ENCODE measurements at places on chromosomes 7 and 10.

DNA sequence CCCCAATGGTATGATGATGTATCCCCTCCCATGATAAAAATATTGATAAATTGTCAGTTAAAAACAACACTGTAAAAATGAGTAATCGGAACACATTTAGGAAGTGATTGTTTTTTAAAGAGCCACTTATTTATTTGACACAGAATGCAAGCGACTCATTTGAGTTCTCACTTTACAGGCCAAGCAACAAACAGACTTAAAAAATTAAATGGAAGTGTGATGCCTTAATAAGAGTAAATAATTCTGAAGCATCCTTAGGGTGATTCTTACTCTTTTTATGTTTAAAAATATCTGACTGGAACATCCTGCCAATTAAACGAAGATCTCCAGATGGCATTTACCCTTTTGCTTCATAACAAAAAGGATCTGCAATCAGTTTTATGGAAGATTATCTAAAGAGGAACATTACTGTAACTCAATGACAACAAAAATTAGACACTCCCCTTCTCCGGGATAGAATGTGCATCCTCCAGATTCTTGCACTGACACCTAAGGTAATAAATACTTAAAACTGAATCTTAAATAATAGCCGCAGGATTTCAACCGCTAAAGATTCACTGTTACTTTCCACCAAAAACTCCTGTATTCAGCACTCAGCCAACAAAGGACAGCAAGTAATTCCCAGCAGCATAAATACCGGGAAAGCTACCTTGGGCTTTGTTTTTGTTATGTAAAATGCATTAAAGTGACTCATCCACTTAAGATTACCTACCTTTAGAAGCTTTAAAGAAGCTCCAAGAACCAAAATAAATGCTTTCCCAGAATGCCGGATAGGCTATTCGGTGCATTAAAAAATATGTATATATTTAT, 1.7 kb downstream of the CACNA2D1 start:
- DNase-seq = no peak

- DNase-seq = no peak
Observed at GRCh38 chr7:90708841-90709317, 112.8 kb downstream of the CDK14 start.

DNA sequence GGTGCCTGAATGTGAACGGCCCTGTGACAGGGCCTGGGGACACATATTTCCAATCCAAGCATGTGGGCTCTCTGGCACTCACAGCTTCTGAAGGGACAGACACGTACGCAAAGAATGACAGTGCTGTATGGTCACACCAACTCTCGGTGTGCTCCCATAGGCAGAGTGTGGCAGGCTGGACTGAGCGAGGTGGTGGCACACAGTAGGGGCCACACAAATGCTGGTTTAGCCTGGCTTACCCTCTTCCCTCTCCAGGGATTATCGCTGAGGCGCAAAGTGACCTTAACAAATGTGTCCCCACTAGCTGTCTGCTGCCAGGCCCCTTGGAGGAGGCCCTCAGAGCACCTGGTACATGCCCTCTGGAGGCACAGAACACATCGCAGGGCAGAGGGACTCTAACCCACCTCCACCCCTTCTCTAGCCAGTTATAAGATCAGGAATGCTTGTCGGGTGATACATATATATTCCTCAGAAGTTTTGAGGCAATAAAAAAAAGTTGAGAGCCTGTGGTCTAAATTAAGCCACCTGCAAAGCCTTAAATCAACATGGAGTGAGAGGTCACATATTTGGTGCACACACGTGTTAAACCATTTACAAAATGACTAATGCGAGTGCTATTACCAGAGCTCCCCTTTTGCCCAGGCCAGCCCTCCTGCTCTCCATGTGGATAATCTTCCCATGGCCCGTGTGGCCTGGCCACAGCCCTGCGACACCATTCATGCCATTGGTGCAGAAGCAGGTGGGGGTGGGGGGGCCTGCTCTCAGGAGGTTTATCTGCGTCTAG, 262.8 kb upstream of the GRB10 start:
- DNase-seq = peak; percentile 56

DNA sequence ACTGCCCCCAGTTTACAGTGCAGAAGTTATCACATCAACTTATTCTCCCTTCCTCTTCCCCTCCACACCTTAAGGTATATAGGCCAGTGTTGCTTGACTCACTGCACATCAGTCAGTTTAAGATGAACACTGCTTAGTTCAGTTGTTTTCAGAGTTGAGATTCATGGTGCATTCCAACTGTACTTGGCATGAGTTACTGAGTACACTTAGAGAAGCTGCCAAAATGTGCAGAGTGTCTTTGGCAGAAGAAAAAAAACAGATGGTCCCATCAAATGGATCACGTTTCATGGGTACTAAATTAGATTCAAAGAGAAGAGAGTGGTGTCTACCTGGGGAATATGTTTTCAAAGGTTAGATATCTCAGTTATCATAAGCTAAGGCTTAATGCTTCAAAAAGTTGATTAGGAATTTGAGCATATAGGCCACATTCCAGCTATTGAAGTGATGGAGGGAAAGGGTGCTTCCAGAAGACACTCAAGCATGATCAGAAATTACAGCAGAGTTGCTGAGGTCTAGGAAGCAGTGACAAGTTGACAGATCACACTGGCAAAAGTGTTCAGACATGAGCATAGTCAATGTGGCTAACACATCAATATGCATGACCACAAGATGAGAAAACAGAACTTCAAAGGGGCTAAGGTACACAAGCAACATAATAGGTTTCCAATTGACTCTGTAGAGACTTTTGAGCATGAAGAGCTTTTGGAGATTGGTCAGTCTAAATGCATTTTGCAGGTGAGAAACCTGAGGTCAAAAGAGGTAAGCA, 579.2 kb upstream of the CELF2 start:
- no peak for DNase-seq

GRCh38 chr10:29908962-29909361, 150.4 kb downstream of the JCAD start:
- DNase-seq = no peak

- DNase-seq = no peak
Observed at GRCh38 chr7:144659211-144659610, 176.6 kb downstream of the TPK1 start.

GRCh38 chr7:122686360-122686878, 12.5 kb downstream of the RNF133 start:
- DNase-seq = no peak

DNA sequence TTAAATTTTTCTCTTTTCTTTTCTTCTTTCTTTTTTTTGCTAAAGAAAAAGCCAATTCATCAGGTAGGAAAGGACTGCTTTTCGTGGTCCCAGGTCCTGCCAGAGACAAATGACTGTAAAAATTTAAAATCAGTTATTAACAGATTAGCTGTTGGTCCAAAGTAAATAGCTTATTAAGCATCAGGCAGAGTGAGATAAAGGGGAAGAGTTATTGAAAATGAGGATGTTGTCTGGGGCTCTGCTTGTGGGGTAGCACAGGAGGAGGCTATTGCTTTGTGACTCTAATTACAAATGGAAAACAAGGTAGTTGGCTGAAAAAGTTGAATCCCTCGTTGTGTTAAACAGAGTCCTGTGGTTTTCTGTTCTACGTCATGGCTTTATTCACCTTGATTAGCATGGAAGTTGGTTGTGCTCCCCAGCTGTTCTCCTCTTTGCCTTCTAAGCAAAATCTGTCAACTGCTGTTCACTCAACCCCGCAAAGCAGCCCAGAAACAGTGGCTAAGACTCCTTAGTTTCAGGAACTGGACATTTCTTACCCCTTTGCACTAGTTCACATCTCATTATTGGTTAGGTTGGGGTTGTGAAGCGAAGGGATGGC, 128.9 kb downstream of the SNX10 start:
- DNase-seq = no peak

GRCh38 chr7:153408360-153409335, 643.5 kb upstream of the DPP6 start:
- DNase-seq = no peak

DNA sequence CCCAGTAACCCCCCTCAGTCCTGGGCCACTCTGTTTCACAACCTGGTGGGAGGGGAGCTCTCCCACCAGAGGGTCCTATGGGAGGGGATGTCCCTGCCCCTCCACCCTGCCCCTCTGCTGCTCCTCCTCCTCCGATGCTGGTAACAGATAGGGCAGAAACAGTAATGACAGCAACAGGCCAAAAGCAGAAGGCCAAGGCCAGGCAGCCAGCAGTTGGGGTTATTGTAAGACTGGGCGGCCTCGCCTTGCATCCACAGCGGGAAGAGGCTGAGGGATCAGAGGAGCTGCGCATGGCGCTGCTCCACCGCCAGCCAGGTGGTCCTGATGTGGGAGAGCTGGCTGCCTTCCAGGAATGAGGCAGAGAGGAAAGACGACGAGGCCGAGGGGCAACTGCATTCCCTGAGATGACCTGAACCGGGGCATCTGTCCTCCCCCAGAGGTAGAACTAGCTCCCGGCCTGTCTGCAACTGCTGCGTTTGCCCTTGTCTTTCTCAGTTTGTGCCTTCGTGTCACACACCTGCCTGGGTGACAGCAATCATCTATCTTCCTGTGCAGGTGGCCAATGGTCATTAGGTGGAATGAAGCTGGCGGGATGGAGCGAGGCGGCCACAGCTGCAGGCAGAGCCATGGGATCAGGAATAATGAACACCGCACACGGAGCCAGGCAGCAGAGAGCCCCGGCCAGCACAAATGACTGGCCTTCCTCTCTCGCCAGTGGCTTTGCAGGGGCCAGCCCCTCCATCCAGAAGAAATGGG, 54.0 kb upstream of the CACUL1 start:
- DNase-seq = no peak

DNA sequence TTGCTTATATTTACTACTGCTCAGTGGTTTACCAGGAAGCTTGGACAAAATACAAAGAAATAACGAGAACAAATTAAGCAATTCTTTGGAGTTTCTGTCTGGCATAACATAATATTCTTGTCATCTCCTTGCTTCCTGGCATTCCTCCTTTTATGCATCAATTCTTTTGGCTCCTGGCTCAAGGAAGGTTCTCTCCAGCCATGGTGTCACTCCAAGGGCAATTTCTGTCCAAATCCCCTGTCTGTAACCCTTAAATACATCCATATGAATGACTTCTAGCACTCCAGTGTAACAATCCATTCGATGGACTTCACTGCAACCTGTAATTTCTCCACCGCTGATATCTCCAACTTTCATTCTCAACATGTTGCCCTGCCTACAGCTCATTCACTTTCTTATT, 617.7 kb upstream of the ANKRD30A start:
- no peak for DNase-seq

DNA sequence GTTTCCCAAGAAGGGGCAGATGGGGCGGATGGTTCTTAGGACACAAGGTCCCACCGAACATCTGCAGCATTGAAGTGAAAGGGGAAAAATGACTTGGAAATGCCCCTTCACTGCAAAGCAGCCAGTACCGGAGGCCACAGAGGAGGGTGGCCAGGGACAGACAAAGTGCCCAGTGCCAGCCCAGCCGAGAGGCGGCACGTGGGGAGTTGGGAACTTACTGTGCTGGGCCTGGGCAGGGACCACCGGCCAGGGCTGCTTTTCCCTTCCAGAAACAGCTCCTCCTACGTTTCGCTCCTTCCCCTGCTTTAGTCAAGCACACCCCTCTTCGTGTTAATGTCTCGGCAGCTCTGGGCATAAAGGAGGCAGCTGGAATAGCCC, 129.2 kb downstream of the TNS3 start:
- no peak for DNase-seq

GRCh38 chr10:12186323-12186722, 9.4 kb downstream of the NUDT5 start:
- no peak for DNase-seq

DNA sequence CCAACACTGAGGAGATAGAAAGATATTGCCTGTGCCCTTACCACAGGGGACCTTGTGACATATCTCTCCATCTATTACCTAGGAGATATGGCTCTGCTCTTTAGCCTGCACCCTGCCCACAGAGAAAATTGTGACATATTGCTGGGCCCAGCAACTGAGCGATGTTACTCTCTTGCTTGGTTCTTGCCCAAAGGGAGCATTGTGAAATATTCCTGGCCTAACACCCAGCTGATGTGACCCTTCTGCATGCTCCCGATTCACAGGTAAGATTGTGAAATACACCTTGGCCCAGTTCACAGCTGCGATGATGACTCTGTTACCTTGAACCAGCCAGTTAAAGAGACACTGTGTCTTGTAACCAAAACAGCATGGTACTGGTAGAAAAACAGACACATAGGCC, 37.2 kb upstream of the ZNF107 start:
- no peak for DNase-seq

DNA sequence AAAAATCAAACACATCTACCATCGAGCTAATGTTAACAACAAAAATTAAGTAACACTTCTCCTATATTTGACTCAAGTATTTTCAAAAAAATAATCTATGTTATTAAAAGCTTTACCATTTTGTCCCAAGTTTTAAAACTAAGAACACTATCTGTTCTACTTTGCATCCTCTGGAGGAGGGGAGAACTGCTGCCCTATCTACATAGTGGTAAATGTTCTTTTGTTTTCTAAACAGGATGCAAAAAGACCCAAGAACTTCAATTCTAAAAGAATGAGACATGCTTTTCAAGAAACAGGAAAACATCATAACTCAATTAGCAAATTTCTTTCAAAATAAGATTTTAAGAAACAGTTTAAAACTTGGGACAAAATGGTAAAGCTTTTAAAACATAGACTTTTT, 14.8 kb downstream of the SLC26A3 start:
- DNase-seq = no peak

DNA sequence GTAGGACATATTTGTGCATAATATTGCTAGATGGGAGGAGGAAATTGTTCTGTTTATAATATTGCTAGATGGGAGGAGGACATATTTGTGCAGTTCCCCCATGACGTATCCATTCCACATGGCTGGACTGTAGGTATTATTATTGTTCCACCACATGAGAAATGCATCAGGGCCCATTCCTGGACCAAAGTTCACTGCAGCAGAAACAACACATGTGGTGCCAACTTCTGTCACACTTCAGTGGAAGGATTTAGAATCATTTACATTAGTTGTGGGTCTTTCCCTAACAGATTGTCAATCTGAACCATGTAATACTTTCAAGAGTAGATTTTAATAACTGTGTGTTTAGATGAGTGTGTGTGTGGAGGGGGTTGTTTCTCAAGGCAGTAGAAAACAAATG, 32.7 kb upstream of the MACC1 start:
- DNase-seq = no peak

- DNase-seq = no peak
Observed at GRCh38 chr7:76260171-76260703, 42.2 kb upstream of the HSPB1 start.

All from AG04450 (cell line).